ENCODE measurements at places on chromosomes 5 and 9.

GRCh38 chr5:168269937-168270330 lies 21.5 kb upstream of the WWC1 start:
- ATAC-seq: no peak

- ATAC-seq: no peak
These were observed 198.7 kb upstream of the MAP3K1 start for GRCh38 chr5:56616454-56617160.

DNA sequence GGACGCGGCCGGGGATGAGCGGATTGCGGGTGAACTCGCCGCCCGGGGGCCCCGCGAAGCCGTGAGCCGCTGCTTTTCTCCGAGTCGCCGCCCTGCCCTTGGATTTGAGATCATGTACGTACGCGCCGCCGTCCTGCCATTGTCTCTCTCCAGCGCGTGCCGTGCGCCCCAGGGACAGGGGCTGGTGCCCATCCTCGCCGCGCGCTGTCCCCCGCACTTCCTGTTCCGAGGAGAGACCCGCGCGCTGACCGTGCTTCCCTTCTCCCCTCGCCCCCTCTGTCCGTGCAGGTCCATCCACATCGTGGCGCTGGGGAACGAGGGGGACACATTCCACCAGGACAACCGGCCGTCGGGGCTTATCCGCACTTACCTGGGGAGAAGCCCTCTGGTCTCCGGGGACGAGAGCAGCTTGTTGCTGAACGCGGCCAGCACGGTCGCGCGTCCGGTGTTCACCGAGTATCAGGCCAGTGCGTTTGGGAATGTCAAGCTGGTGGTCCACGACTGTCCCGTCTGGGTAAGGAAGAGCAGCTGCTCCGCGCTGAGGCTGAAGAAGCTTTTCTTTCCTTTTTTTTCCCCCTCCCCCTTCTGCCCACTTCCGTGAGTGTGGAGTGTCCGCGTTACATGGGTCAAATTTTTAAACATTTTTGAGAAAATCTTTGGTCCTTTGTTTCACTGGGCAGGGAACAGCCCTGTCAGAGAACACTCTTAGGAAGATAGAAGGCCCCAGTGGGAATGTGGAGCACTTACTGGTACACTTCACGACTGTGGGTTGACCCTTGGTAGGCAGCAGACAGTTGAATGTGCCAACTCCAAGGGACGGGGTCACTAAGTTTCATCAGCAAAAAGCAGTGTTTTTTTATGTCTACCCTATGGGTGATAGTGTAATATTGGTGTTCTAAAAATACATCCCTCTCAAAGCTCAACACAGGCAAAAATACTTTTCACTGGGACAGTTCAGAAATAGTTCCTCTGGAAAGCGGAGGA lies 727 bp downstream of the RHOBTB3 start:
- peak; percentile 17 for ATAC-seq

GRCh38 chr9:38682713-38683112 lies 37.2 kb downstream of the FAM240B start:
- no peak for ATAC-seq

GRCh38 chr5:97991236-97991635 lies 782.2 kb upstream of the RGMB start:
- no peak for ATAC-seq

GRCh38 chr5:180817893-180818674 lies 15.5 kb upstream of the MGAT1 start:
- no peak for ATAC-seq

- peak; percentile 43 for ATAC-seq
These were observed 6.0 kb upstream of the CCIN start for GRCh38 chr9:36163049-36163785.

GRCh38 chr5:171783051-171783450 lies 2.6 kb upstream of the SMIM23 start:
- peak; percentile 64 for ATAC-seq

DNA sequence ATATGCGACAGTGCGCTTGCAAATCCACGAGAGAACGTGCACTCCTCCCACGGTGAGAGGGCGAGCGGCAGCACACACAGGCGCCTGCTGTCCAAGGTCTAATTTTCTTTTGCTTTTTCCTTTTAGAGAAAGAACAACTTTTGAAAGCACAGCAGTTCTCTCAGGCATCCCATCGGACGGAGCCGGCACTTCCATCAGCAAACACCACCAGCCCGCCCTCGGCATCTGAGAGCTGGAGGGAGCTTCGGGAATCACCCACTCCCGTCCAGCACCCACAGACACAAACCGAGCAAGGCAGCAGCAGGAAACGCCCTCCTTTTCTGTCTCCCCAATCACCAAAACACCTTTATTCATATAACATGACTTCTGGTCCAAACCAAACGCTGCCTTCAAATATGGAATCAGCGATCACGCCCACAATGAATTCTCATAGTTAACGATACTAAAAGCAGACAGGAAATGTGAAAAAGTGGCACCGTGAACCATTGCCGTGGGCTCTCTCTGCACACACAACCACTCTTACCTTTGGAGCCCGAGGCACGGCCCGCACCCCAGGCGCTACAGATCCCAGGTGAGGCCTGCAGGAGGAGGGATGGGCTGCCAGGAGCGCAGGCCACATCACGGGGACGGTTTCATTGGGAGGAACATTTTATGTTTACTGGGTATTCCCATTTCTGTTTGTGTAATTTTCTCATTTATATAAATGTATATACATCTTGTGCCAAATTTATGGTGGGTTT lies 14.2 kb downstream of the LPCAT1 start:
- no peak for ATAC-seq

GRCh38 chr9:115035841-115036612 lies 81.9 kb downstream of the TNC start:
- ATAC-seq: peak; percentile 67

- ATAC-seq: no peak
These were observed 450.1 kb upstream of the ACTBL2 start for GRCh38 chr5:57932761-57933160.

DNA sequence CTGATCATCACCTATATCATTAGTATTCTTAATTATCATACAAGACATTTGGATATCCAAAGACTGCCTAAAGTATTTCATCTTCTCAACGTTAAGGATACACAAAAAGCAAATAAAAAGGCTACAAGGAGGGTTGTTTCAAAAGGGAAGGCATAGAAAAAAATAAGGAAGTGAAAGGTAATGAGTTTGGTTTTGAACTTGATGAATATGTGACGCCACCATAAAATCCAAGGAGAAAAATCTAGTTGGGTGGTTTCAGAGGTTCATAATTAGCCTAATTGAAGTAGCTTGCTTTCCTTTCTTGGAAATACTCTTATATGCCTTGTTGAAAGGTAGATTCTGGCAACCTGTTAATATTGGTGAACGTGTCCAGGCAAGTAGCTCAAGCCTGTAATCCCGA lies 96.1 kb upstream of the SGCD start:
- ATAC-seq: no peak
